CD4-positive, alpha-beta T cell treated with Interleukin-6 at 100 ng/mL for 8 hours (primary cell): ENCODE measurements at places on chromosomes 1 and 21.

DNA sequence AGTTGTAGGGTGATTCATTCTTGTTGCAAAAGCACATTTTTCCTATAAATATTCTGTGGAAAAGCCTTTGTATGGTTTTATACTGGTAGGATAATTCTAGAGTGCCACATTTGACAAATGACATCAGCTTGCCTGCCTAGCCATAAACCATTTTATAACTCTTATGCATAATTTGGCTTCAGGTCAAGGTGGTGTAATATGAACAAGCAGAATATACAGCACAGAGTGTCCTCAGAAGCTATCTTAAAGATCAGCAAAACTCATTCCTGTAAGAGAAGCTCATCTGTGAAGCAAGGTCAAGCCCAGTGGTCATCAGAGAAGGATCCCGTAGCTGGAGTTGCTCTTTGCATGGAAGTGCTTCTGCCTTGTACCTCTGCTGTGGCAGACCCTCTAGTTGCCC lies 24.0 kb upstream of the C1orf21 start:
- no peak for DNase-seq

- no peak for DNase-seq
Observed at GRCh38 chr1:226566760-226567159, 18.2 kb downstream of the STUM start.

GRCh38 chr1:71417421-71417820 lies 336.6 kb upstream of the ZRANB2 start:
- no peak for DNase-seq

- DNase-seq, result no peak
Observed at GRCh38 chr1:210633636-210634035, 304.9 kb downstream of the HHAT start.
